ENCODE measurements at places on chromosomes 5 and 9. TPM values are rescaled to one million over a fixed set of nuclear protein-coding genes. Genes with fewer than 3 reads are reported as not detected.

PLAC8L1 gene
- not detected for total RNA-seq

DNA sequence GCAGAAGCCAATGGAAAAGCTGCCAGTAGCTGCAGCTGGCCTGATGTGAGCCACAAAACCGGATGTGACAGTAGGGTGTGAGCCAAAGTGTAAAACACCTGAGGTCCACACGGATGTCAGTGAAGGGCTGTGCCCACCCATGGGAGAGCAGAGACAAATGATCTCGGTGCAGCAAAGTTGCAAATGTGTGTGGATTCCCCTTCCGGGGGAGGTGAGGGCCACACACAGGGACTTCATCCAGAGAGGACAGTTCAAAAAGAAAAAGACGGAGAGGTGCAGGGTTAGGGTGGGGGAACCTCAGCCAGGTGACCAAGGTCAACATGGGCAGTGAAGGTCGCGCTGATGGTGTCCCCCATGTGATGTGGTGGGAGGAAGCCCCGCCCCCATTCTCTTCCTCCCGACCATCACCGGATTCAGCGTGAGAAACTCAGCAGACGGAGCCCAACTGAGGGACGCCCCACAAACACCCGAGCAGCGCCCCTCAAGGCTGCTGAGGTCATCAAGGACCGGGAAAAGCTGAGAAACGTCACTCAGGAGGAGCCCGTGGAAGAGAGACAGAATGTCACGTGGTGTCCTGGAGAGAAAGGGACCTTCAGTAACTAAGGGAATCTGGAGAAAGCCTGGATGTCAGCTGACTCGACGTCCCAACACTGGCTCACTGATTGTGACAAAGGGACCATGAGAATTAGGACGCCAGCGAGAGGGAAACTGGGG, 11.4 kb upstream of the PTGDS start:
- DNase-seq: no peak

GRCh38 chr9:13598738-13599137, 319.2 kb upstream of the MPDZ start:
- DNase-seq: no peak

- no peak for DNase-seq
Measured at GRCh38 chr9:88481933-88482332, 53.0 kb upstream of the NXNL2 start.

DNA sequence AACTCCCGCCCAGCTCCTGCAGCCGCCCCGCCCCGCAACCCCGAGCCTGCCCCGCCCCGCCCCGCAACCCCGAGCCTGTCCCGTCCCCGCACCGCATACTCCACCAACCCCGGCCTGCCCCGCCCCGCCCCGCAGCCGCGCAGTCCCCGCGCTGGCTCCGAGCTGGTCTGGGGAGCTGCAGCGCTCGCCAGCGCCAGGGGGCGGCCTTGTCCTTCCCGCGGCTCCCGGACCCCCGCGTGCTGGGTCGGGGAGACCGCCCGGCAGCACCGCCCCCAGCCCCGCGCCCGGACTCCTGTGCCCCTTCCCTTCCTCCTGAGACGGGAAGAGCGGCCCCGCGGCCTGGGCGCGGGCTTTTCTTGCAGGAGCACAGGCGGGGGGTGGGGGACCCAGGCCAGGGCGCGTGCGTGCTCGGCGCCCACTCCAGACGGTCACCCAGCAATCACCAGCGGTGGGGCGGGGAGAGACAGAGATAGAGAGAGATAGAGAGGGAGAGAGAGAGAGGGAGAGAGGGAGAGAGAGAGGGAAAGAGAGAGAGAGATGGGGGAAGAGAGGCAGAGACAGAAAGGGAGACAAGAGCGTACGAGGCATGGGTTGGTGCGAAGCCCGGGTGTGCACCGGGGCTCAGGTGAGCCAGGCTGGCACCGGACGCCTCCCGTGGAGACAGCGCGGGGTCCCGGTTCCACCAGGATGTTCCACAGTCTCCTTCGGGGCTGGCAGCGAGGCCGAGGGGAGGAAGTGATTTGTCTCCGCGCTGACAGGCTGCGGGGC, 14.7 kb upstream of the TMEM250 start:
- DNase-seq: no peak

PCDHGA11 gene
- 7.4 TPM for total RNA-seq

IL7R gene
- total RNA-seq: 4.0 TPM

DNA sequence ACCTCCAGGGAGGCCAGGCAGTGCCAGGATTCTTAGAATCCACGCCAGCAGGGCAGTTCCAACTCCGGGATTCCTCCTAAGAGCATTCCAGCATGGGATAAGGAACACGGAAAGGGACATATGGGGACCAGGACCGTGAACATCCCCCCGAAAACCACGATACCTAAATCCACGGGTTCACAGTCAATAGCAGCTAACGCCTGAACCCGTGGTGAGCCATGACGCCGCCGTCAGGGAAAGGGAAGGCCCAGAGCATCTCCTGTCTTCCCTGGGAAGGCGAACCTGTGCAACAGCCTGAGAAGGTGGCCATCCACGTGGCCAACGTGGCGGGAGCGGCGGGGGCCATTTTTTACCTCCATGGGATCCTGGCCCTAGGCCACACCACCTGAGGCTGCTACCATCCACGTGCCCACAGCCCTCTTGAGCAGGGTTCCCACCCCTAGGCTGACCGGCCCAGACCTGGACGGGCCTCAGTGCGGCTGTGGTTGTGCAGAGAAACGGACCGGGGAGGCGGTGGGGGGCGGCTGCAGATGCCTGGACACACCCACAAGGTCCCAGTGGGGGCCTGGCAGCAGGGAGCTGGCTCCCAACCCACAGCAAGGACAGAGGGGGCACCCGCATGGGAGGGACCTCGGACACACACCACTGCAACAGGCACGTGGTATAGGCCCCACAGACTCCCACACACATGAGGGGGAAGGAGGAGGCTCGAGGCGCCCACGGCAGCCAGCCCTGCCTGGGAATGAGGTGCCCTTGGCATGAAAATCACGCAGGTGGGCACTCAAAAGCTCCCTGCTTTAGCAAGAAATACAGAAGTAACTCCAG, 42.8 kb downstream of the SLC12A7 start:
- DNase-seq: no peak

POU5F2 gene
- 0.62 TPM for total RNA-seq

GRCh38 chr5:14502294-14502690, 79.3 kb upstream of the OTULINL start:
- DNase-seq: no peak

- peak; percentile 95 for DNase-seq
Measured at GRCh38 chr9:4137234-4137633, 162.6 kb downstream of the GLIS3 start.

GRCh38 chr9:21030389-21031035, 928 bp downstream of the HACD4 start:
- peak; percentile 41 for DNase-seq

OR1J2 gene
- total RNA-seq: not detected

KYAT1 gene
- 9.4 TPM for total RNA-seq

GRCh38 chr5:8094304-8094703, 225.4 kb downstream of the MTRR start:
- DNase-seq: no peak

DNA sequence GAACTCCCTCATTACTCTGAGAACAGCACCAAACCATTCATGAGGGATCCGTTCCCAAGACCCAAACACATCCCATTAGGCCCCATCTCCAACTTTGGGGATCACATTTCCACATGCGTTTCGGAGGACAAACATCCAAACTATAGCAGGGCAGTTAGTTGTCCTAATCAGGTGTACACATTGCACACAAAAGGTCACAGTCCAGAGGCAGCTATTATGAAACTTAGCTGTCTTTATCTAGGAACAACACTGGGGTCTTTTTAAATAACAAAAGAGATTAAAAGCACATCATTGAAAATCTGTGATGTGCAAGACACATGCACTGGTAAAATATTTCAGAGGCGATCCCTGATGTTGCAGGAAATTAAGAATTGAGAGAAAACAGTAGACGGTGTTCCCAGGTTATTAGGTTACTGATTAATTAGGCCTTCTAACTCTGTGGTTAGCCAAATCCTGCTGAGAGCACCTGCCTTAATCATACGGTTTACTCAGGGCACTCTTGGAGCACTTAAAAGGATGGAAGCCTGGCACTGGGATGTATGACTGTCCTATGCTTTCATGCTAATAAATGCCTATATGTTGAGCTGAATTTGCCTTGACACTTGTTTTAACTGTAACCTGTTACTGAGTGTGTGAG, 1574.5 kb upstream of the WWC1 start:
- peak; percentile 53 for DNase-seq

DNA sequence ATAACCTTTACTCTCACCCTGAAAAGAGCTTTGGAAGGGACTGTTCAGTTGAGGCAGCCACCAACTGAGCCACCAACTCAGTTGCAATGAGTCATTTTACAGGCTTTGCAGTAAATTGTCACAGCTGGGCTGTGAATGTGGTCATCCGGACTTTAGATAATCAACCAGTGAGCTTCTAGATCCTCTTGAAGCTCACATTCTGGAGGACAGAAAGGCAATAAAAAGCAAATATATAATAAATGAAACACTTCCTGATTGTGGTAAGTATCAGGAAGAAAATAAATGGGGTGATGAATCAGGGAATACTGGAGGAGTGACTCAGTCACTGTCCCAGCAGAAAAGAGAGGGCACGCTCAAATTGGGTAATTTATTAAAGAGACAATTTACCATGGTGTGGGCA, 13.2 kb upstream of the C5orf58 start:
- peak; percentile 77 for DNase-seq

- DNase-seq: no peak
Measured at GRCh38 chr5:150549735-150550134, 41.8 kb downstream of the NDST1 start.

PDE6A gene
- not detected for total RNA-seq

DNA sequence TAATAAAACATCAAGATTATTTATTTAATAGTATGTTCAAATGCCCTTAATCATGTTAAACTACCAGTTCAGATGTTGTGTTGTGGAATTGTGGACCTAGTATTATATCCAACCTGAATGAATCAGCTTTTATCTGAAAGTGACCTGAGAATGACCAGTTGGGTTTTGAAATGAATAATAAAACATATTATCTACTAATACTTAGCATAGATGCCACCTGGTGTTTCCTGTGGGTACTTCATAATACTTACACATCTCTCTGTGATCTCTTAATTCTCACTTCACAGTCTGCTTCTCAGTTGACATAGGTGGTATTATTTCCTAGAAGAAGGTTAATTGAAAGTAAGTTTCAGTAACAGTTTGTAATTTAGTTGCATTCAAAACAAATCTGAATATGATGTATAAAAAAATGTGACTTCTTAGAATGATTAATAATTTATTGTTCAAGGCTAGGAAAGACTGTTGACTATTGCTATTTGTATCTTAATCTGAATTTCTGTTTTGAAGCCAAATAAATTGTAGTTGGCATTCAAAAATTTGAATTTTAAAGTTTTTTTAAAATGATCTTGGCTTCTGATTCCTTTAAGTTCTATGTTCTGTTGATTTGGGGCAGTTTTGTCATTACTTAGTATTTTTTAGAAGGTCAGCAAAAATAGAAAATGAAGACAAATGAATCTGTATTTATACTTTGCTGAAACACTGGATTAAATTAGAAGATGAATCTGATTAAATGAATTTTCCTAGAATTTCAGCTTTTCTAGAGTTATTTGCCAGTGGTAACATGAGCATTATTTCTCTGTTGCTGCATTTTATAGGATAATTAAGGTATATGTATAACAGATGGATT, 48.2 kb downstream of the KIF2A start:
- peak; percentile 21 for DNase-seq

DNA sequence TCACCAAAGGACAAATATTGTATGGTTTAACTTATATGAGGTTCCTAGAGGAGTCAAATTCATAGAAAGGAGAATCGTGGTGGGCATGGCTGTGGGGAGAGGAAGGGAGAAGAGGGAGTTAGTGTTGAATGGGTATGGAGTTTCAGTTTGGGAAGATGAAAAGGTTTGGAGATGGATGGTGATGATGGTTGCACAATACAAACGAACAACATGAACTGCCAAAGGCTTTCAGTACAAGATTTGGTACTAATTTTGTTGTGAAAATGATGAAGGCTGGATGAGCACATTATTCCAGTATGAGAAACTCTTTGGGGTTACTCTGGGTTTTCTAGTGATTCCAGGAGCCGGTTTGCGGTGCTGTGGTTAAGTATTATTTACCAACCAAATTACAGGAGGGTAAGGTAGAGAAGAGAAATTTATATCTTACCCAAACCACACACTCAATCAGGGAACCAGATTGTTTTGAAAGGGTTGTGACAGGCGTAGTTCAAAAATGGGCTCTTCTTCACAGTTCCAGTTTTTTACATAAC, 112.0 kb upstream of the TBC1D2 start:
- DNase-seq: no peak

GRCh38 chr5:148697180-148697808, 43.0 kb upstream of the HTR4 start:
- no peak for DNase-seq

Measured in kidney epithelial cell (primary cell).